ENCODE measurements at places on chromosomes 11 and 22.

- no peak for DNase-seq
These were observed 59.6 kb downstream of the MAPK1 start for GRCh38 chr22:21807544-21808529.

DNA sequence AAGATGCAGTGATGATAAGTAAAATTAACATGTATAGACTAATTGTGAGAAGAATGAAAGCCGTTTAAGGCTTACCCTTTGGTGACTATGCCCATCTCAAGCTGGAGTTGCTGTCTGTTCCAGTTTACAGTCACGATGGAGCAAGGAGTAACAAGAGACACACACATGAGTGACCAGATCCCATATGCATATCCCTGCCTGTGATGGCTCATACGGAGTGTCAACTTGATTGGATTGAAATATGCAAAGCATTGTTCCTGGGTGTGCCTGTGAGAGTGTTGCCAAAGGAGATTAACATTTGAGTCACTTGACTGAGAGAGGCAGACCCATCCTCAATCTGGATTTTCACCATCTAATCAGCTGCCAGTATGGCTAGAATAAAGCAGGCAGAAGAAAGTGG, 786.8 kb downstream of the FAM181B start:
- no peak for DNase-seq

DNA sequence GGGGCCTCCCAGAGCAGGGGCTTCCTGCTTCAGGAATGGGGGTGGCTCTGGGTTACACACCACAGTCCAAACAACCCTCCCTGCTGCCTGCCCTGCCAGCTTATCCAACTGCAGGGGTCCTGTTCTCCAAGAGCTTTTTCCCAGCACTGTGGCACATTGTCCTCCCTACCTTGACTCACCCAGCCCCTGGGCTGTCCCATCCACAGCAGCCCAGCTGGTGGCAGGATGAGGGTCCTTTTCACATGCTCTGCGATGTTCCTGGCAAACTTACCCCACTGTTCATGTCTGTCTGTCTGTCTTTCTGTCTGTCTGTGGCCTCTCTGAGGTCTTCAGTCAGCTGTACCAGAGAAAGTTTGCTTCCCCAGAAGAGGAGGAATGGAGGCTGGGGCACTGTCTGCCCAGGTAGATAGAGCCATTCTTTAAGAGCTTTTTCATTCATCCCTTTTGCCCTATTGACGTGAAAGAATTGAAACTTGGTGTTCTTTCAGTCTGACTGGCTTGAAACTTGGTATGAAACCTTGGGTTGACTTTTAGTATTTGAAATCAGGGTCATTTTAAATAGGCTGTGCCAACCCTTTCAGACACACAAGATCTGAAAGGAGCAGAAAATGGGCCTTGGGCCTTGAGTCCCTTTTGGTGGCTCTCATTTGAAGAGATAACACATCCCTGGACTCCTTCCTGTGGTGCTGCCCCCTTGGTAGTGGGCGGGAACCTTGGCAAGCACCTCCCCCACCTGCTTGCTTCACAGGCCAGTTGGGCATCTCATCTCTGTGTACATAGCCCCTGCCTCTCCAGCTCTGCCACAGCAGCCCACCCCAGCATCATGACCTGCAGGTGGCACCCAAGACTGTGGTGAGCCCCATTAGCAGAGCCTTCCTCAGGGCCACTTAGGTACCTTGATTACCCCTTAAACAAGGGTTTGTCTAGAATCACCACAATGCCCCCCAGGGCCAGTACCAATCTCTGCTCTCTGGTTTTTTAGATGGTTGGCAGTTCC, 74.6 kb upstream of the SUSD2 start:
- DNase-seq, result no peak

DNA sequence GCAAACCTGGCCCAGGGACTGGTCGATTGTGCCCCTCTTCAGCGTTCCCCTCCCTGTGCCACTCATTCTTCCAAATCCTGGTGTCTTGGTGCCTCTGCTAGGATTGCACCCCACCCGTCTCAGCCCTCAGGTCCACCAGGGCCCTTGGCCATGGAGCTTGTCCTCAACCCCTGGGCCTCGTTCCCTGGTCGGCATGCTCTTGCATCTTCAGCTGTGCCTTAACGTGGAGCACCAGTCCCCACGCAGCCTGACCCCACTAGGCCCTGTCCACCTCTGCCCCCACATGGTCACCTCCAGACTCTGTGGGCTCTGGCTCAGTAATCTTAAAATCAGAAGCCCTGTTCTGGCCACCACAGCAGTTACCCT, 61.1 kb downstream of the OSBP2 start:
- no peak for DNase-seq

DNA sequence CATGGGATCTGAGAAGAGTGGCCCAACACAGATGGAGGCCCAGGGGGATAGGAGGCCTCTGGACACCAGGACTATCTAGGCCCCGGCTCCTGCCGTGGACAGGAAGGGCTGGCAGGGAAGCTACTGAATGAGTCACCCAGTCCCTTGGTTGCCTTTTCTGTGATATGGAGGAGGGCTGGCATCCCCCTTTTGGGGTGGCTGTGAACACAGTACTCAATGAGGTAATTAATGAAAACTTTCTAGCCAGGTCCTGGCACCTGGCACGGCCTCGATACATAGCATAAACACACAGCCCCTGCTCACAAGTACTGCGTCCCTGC, 163.2 kb downstream of the CHST1 start:
- DNase-seq, result no peak

DNA sequence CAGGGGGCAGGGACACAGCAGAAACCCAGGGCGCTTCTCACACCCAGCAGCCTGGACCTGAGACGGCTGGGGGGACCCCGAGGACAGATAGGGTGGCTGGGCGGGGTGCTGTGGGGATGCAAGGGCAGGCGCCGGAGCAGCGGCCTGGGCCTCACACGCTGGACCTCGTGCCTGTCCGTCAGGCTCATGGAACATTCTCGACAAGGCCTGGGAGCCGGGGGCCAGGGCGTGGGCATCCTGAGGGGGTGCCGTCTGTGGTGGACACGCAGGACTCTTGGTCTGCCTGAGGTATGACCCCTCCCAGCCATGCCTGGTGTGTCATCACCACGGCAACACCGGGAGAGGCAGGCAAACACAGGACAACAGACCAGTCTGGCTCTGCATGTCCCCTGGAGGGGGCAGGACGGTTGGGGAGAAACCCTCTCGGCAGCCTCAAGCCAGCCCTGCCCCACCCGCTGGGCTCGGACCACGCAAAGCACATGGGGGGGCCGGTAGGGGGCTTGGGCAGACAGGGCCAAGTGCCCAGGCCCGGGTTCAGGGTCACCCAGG, 21.4 kb downstream of the MRPL23 start:
- DNase-seq, result no peak

GRCh38 chr11:69656536-69657455, 15.8 kb downstream of the CCND1 start:
- no peak for DNase-seq

GRCh38 chr22:32477596-32477995, 3.0 kb downstream of the FBXO7 start:
- no peak for DNase-seq

- no peak for DNase-seq
These were observed 304.3 kb upstream of the NCAM1 start for GRCh38 chr11:112656772-112657428.

DNA sequence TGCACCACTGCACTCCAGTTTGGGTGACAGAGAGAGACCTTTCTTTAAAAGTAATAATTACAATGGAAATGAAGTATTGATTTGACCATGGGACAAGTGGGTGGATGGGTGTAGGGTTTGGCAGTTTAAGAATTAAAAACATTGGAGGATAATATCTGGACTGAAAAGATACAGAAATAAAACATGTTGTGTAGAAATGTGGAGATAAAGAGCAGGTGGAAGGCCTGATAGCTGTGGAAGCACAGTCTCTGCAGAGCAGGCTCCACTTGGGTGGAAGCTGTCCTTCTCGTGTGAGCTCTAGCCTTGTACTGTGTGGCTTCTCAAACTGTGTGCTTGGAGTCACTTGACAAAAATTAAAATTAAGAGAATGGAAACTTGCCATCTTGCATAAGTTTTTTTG, 25.6 kb downstream of the APLP2 start:
- DNase-seq, result no peak

GRCh38 chr22:37213941-37214730, 1.9 kb upstream of the SSTR3 start:
- DNase-seq, result peak; percentile 41

DNA sequence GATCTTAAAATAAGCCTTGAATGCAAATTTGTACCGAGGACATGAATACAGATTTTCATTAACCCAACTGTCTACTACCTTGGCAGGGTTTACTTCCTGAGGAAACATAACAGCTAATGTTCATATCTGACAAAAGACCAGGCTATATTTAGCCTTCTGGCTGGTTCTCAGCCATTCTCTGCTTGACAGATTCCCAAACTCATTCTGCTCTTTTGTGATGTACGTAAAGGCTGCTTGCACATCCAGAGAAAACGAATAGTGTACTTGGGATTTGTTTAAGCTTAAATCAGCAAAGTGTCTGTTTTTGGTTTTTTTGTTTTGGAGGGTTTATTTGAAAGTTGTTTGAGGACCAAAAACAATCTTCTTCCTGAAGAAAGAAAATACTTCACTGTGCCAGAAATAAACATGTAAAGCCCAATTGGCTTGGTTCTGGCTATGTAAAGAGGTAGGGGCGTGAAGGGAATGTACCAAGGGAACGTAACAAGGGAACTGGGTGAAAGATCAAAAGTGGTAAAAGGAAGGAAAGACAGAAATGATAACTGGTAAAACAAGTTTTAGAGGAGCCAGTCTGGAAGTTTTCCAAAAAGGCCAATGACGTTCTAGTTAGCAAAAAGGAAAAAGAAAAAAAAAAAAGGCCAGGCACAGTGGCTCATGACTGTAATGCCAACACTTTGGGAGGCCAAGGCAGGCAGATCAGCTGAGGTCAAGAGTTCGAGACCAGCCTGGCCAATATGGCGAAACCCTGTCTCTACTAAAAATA, 21.4 kb upstream of the CRTAM start:
- no peak for DNase-seq

DNA sequence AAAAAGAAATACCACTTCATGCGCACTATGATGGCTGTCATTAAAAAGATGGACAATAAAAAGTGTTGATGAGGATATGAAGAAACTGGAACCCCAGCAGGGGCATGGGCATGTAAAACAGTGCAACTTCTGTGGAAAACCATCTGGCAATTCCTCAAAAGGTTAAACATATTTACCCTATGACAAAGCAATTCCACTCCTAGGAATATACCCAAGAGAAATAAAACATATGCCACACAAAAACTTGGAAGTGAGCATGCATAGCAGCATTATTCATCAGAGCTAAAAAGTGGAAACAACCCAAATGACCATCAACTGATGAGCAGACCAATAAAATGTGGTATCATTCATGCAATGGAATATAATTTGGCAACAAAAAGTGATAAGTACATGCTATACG, 50.1 kb downstream of the LRRC32 start:
- no peak for DNase-seq

DNA sequence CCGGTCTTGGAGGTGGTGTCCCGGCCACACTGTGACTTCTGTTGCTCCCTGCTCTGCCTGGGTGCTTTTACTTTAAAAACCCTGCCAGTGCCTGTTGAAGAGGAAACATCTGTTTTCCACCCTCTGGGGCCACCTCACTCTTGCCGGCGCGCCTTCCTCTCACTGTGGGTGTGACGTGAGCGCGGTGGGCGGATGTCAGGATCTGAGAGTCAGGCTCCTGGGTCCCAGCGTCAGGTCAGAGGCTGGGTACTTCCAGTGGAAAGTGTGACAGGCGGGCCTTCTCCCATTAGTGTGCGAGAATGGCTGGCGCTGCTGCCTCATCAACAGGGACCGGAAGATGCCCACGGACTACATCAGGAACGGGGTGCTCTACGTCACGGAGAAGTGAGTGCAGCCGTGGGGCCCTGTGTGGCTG, 54.2 kb downstream of the GRAMD4 start:
- no peak for DNase-seq

DNA sequence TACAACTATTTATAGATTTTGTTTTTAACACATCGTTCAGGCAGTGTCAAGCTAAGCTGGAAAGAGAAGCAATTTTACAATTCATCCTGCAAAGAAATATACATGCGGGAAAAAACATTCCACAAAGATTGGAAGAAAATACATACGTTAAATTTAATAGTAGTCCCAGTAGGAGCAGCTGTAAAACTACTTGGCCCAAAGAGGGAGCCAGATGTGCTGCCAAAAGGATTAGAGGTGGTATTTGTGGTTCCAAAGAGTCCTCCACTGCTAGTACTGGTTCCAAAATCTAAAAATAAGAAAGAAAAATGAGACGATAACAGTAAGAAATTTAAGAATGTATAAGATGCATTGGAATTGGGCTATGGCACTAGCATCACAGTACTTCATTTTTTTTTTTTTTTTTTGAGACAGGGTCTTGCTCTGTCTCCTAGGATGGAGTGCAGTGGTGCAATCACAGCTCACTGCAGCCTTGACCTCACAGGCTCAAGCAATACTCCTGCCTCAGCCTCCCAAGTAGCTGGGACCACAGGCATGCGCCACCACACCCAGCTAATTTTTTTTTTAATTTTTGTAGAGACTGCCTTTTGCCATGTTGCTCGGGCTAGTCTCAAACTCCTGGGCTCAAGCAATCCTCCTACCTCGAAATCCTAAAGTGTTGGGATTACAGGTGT, 21.5 kb downstream of the NUP98 start:
- DNase-seq, result no peak

DNA sequence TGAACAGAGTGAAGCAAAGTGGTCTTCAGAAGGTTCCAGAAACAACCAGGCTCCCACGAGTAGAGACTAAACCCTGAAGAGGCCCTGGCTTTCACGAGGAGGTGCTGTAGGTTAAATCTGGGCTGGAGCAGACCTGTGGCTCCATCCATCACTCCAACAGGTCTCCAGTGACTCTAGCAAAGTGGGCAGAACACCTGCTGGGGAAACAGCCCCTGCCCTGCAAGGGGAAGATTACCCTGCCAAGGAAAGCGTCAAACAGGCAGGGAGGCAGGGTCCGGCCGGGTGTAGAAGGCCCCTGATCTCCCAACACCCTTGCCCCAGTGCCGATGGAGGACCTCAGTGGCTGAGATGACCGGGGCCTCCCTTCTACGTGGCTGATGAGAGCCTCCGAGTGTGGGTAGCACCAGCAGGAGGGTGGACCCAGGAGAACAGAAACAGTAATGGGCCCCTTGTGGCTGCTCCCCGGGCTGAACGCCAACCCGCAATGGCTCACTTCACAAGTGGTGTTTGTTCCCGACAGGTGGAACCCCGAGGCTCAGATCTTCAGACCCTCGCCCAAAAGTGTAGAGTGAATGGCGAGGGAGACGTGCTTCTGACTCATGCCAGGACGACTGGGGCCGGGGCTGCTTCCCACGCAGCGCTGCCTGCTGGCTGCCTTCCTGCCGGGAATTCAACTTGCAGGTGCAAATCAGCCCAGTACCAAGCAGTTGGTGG, 112.0 kb downstream of the SHANK2 start:
- DNase-seq, result no peak

GRCh38 chr11:132264616-132265015, 894.2 kb downstream of the NTM start:
- no peak for DNase-seq

DNA sequence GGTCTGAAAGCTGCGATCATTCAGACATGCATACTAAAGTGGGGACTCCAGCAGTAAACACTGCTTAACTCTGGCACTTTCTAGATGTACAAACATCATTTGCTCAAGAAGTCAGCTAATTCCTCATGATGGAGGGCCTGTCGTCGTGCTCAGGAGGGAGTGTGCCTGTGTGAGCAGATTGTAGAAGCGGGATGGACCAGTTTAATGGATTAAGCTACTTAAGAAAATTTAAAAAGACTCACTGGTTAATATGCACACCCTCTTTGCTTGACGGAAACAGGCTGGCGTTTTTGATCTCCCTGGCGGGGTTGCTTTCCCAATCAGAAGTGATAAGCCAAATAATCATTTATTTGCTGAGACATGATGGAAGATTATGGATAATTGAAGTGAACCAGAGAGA, 79.0 kb downstream of the LDLRAD3 start:
- DNase-seq, result no peak

- DNase-seq, result no peak
These were observed 4.2 kb upstream of the CLTCL1 start for GRCh38 chr22:19295733-19296132.

Measured in RWPE2 (cell line).